ENCODE measurements at places on chromosomes 3 and 15. TPM values are rescaled to one million over a fixed set of nuclear protein-coding genes. Genes with fewer than 3 reads are reported as not detected.

DNA sequence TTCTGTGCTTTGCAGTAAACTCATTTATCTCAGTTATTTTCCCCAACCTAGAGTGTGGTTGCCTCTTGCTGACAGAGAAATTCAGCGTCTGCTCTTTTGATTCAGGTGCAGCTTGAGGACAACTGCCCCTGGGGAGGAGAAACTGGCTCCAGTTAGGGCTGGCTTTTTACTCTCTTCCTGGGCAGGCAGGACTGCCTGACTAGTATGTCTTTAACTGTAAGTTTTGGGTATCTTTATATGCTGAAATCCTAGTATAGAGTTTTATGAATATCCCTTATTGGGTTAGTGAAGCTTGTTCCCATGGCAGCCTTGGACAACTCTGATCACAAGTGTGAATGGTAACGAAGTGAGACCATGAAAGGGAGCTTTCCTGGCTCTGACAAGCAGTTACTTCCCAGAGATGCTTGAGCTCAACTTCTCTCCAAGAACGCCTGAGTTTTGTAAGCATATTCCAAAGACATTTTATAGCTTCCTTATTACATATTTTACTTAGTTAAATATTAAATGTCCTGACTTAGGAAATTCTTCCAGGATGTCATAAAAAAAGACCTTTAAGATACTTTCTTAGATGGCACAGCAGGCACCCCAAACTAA, 27.1 kb downstream of the CCNB2 start:
- no peaks in the 10 kb centered on the region for H3K27me3 ChIP-seq
- DNase-seq, result no peak
- H3K36me3 ChIP-seq, result no peaks in the 10 kb centered on the region
- no peaks in the 10 kb centered on the region for H3K4me1 ChIP-seq
- H3K27ac ChIP-seq, result no peak overlapping the region

DNA sequence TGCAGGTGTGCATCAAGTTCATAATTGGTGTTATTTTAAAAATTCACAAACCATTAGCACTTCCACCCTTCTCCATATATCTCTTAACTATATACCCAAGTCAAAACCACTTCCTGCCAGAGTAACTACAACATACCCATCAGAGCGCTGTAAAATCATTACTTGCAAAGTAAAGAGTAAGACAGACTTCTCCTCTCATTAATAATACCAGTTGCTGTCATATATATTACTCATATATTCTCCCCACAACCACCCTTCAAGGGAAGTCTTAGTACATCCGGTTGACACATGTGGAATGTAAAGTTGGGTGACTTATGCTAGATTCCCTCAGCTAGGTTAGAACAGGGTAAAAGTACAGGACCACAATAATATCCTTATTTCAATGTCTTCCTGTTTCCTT, 5.6 kb downstream of the TERC start:
- no peak for DNase-seq
- no peaks in the 10 kb centered on the region for H3K4me1 ChIP-seq
- no peaks in the 10 kb centered on the region for H3K36me3 ChIP-seq
- H3K4me3 ChIP-seq, result no peak overlapping the region

DNA sequence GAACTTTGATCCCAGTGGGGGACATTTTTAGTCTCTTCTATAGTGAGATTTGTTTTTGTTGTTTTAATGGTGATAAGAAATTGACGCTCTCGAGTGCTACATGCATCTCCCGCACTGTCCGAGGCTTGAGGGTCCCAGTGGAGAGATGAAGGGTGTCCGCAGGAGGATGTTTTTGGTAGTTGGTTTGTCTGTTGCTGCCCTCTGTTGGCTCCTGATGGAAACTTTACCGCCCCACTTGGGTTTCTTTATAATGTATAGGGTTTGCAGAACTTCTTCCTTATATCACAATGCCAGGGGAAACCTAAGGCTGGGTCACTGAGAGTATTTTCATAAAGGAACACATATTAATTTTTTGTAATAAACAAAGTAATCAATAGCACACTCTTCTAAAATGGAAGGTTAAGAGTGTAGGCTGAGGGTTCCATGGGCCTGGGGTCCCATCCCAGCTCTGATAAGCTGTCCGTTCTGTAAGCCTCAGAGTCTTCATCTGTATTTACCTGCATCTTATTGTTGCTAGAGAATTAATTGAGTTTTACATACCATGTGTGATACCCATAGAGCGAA, 185.3 kb upstream of the FEZF2 start:
- no peaks in the 10 kb centered on the region for H3K36me3 ChIP-seq
- DNase-seq, result no peak
- no peaks in the 10 kb centered on the region for H3K27me3 ChIP-seq
- no peaks in the 10 kb centered on the region for H3K4me1 ChIP-seq
- no peak overlapping the region for H3K4me3 ChIP-seq
- no peak overlapping the region for H3K27ac ChIP-seq

DNA sequence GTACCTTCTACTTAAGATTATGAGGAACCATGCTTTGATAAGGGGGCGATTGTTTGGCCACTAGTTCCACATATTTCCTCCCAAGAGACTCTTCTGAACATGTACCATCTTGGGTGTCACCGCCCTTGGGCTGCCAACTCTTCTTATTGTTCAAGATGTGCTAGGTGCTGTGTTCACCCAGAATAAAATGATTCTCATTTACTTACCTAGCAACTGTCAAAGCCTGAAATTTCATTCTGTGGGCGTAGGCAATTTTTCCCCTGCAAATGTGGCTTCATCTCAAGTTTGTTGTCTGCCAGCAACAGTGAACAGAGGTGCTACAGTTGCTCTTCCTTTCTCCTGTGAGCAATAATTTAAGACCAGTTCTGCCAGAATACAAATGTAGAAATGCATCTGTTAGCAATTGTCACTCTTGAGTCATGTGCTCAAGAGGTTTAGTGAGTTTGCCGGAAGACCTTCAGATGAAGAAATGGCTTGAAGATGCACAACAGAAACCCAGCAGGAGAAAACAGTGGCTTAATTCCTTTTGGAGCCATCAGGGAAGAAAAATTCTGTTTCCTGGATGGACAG, 41.3 kb upstream of the RARB start:
- peaks cover 10% of the 10 kb centered on the region for H3K4me1 ChIP-seq
- no peak for DNase-seq

DNA sequence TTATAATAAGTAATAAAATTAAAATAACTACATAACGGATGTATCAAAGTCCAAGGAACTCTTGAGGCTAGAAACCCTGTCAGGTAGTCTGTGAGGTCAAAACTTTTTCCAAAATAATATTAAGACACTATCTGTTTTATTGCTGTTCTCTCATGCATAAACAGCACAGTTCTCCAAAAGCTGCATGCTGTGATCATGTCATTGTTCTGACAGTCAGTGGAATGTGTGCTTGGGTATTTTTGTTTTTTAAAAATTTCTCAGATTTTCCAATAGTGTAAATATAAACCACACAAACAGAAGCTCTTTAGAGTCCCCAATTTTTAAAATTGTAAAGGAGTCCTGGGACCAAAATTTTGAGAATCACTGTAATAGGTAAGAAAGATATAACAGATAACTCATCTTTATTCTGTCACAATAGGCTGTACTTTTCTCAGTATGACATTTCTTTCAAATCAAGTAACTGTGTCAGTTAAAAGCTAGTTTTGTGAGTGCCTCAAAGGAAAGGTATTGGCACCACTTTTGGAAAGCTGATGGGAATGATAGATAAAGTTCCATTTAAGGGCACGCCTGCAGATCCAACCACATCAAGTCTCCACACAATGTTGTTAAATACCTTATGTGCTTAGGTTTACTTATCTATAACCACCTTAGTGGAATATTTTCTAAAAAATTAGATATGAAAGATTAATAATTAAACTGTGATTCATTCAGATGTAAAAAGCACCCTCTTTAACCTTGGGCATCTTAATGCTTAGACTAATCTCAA, 49.3 kb downstream of the CEP152 start:
- no peaks in the 10 kb centered on the region for H3K4me1 ChIP-seq
- no peak overlapping the region for H3K4me3 ChIP-seq
- DNase-seq, result no peak
- H3K36me3 ChIP-seq, result no peaks in the 10 kb centered on the region
- no peak overlapping the region for H3K27ac ChIP-seq
- H3K27me3 ChIP-seq, result no peaks in the 10 kb centered on the region

DNA sequence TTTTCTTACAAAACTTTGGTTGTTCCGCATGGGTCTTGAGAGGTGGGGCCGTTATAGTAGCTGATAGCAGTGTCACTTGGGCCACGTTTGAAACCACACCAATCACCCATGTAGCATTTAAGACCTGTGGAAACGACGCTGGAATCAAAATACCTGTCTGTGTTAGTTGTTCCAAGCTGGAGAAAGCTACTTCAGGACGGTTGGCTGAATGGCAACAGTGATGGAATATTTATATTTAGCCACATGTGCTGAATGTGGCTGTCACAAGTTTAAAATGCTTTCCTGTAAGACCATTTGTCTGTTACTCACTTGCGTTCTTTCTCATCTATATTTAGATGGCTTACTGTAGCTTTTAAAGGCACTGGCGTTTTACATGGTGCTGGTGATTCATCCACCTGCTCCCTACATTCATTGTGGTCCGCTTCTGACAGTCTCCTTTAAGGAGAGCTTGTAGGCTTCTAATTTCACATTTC, 1.4 kb downstream of the DNAJA4 start:
- H3K27ac ChIP-seq, result no peak overlapping the region
- no peak for DNase-seq
- peaks cover 11% of the 10 kb centered on the region for H3K4me1 ChIP-seq
- H3K4me3 ChIP-seq, result no peak overlapping the region
- no peaks in the 10 kb centered on the region for H3K27me3 ChIP-seq

- H3K4me1 ChIP-seq, result no peaks in the 10 kb centered on the region
- peaks cover 25% of the 10 kb centered on the region for H3K36me3 ChIP-seq
- peak overlapping the region; percentile 92 for H3K4me3 ChIP-seq
- peak overlapping the region; percentile 80 for H3K27ac ChIP-seq
Measured at GRCh38 chr3:149752788-149753136, 473 bp upstream of the COMMD2 start.

DNA sequence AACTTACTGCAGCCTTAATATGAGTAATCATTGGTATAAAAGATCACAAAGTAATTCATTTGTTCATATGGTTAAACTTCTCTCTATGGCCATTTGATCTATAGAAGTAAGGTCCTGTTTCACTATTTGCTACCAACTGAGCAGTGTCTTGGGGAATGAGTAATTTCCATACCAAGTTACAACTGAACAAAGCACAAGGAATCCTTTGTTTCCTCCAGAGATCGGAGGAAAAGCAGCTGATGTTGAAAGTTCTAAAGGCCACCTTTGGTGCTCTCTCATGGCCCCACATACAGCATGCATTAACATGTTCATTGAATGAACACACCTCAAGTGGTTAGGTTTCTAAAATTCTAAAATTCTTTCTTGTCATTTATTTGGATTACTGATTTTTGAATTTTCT, 7.1 kb upstream of the CNTN3 start:
- H3K4me3 ChIP-seq, result no peak overlapping the region
- no peak overlapping the region for H3K27ac ChIP-seq
- no peaks in the 10 kb centered on the region for H3K27me3 ChIP-seq
- H3K4me1 ChIP-seq, result no peaks in the 10 kb centered on the region

DNA sequence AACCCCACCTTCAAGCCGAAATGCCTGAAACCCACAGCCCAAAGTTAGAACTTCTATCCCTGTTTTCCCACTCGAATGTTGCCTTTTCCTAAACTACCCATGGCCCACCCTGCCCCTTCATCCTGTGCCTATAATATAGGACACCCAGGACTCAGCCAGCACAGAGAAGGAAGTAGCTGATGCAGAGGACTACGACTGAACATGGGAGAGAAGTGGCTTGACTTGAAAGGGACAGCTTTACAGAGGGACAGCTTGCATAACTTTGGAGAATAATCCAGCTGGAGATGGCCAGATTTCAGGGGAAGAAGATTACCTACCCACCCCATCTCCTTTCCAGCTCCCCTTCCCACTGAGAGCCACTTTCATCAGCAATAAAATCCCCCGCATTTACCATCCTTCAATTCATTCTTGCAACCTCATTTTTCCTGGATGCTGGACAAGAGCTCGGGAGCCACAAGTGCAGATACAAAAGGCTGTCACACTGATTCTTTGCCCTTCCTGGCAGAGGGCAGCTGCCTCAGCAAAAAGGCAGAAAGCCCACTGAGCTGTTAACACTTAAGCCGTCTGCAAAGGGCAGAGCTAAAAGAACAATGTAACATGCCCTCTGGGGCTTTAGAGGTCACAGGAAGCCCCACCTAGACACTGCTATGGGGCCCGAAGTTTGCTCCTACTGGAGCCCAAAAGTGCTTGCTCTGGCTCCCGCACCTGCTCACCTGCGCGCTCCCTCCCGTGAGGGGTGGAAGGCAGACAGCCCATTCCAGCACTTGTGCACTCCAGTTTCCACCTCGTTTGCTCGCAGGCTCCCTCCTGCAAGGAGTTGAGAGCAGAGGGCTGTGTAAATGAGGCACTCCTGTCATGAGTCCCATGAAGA, 224.0 kb downstream of the TBC1D5 start:
- H3K27me3 ChIP-seq, result no peaks in the 10 kb centered on the region
- H3K36me3 ChIP-seq, result peaks cover 8% of the 10 kb centered on the region
- no peak overlapping the region for H3K27ac ChIP-seq
- DNase-seq, result no peak
- H3K4me3 ChIP-seq, result no peak overlapping the region

- peak overlapping the region; percentile 38 for H3K4me3 ChIP-seq
- no peaks in the 10 kb centered on the region for H3K36me3 ChIP-seq
- peak; percentile 81 for DNase-seq
- H3K27me3 ChIP-seq, result no peaks in the 10 kb centered on the region
Measured at GRCh38 chr15:77543159-77543882, 89.4 kb downstream of the LINGO1 start.

DNA sequence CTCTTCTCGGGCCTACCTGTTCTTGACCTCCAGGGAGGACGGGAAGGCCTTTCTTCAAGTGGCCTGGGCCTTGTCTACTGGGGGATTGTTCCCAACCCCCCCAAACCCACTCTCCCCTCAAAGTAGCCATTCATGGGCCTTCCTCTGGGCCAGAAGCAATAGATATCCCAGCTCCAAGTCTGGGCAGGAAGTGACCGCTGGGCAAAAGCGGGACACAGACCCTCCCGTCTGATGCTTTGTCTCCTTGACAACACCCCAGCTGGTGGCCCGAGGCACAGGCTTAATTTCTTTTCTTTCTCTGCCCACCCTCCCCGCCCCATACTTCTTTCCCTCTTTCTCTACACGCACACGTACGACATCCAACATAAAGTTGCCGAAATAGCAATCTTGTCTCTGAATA, 41.4 kb upstream of the FEZF2 start:
- no peak for DNase-seq
- no peaks in the 10 kb centered on the region for H3K4me1 ChIP-seq
- no peaks in the 10 kb centered on the region for H3K36me3 ChIP-seq

The IGDCC3 gene
- total RNA-seq, result not detected

The SNRPA1 gene
- 46.1 TPM for total RNA-seq

The ACKR2 gene
- 25.2 TPM for total RNA-seq

The SH2D7 gene
- total RNA-seq, result not detected

The ZNF620 gene
- 1.5 TPM for total RNA-seq

The PP2D1 gene
- total RNA-seq, result not detected

The SLC51A gene
- not detected for total RNA-seq

The CCR2 gene
- 3.9 TPM for total RNA-seq

The SERINC4 gene
- not detected for total RNA-seq

The DLEC1 gene
- total RNA-seq, result 3.7 TPM

The PHLDB2 gene
- 171 TPM for total RNA-seq
